A549 treated with CpdA at 1 μM for 4 hours (cell line): ENCODE measurements at places on chromosomes 1 and 21. TPM values are rescaled to one million over a fixed set of nuclear protein-coding genes. Genes with fewer than 3 reads are reported as not detected.

CCDC24 gene
- 3.8 to 7.2 TPM (median 6.7 TPM) in 5 replicates for total RNA-seq

DBT gene
- total RNA-seq, result 3.2 to 4.6 TPM (median 4.2 TPM) in 5 replicates

BROX gene
- total RNA-seq, result 19.4 to 22.7 TPM (median 20.7 TPM) in 5 replicates

RBP7 gene
- total RNA-seq, result 5.5 to 7.3 TPM (median 5.7 TPM) in 5 replicates

ST6GALNAC5 gene
- not detected in 5 replicates for total RNA-seq

S100B gene
- not detected in 5 replicates for total RNA-seq

GBP5 gene
- 0.05 TPM in 2 of 5 replicates, not detected in the others for total RNA-seq

CELF3 gene
- total RNA-seq, result 0.08 TPM in 1 of 5 replicates, not detected in the others

LAMC2 gene
- total RNA-seq, result 25.3 to 36.8 TPM (median 29.1 TPM) in 5 replicates

TNFRSF9 gene
- 2.7 to 4.8 TPM (median 3.4 TPM) in 5 replicates for total RNA-seq

CFHR2 gene
- not detected in 5 replicates for total RNA-seq

TTC24 gene
- not detected in 5 replicates for total RNA-seq

CXADR gene
- 6.3 to 9.2 TPM (median 8.6 TPM) in 5 replicates for total RNA-seq

RSPO1 gene
- total RNA-seq, result 0.09 to 0.13 TPM (median 0.10 TPM) in 4 of 5 replicates, not detected in the other

PDPN gene
- not detected in 5 replicates for total RNA-seq
